GM23338 (cell line): ENCODE measurements at places on chromosomes 7 and 10. TPM values are rescaled to one million over a fixed set of nuclear protein-coding genes. Genes with fewer than 3 reads are reported as not detected.

DNA sequence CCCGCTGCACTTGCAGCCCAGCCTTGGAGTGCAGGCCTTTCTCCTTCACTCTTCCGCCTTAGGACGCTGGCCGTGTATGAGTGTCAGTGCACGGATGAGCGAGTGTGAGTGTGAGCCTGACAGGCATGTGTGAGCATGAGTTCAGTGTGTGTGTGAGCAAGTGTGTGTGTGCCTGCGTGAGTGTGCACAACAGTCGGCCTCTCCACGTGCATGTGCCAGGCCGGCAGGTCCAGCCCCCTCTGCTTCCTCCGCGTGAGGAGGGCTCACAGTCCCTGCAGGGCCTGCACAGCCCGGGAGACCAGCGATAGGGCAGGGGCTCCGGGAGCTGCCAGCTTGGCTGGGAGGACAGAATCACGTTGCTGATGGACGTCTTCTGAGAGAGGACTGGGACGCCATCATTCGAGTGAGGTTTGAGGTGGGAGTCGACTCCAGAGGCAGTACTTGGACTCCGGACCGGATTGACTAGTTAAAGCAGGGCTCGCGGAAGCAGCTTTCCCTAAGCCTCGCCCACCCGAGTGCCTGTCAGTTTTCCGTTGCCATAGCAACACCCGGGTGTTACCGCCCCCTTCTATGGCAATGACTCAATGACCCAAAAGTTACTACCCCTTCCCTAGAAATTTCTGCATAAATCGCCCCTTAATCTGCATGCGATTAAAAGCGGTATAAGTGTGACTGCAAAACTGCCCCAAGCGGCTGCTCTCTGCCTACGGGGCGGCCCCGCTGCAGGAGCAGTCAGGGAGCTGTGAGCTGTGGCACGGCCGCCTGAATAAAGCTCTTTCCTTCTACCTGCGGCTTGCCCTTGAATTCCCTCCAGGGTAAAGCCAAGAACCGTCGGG is 19.6 kb upstream of the CFAP46 start:
- peak; percentile 96 for DNase-seq

DNA sequence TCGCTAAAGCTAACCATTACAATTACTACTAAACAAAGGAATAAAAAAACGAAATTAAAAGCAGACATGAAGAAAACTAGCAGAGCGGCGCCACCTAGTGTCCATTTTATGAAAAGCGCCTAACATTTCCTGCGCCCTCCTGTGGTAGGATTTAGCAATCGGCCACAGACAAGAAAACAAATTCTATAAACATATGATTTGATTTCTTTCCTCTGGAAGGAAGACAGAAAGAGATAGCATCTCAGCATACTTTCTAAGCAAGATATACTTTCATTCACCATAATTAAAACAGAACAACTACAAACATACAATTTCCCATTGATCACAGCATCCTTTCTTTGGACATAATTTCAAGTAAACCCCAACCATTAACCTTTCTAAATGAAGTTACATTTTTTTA is 337.7 kb upstream of the NPVF start:
- DNase-seq, result peak; percentile 62

DNA sequence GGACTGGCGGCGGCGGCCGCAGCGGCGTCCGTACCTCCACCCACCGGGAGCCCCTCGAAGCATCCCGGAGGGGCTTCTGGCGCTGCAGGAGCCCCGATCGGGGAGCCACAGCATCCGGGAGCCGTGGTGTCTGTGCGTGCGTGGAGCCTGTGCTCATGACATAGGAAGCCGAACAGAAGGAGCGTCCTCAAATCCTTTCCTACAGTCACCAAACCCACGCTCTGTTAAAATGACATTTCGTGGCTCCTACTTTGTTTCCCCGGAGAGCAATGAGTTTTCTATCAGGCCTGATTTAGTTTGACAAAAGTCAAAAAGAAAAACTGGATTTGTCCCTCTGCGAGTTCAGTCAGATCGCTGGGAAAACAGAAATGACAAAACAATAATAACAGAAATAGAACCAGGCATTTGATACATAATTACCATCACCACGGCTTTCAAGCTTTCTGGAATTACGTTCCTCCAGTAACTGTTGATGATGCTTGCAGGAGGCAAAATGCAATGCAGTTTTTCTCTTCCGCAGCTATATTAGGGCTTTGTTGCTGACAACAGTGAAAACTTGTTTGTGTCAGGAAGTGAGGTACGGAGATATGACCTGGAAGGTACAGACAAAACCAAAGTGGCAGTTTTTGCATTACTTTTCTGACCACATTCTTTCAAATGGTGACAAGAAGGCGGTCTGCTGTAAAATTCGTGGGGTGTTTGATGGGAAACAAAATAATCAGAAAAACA is 219.3 kb upstream of the MKLN1 start:
- DNase-seq, result no peak

GRCh38 chr10:77036993-77037734 is 600.4 kb downstream of the KCNMA1 start:
- DNase-seq, result peak; percentile 86

DNA sequence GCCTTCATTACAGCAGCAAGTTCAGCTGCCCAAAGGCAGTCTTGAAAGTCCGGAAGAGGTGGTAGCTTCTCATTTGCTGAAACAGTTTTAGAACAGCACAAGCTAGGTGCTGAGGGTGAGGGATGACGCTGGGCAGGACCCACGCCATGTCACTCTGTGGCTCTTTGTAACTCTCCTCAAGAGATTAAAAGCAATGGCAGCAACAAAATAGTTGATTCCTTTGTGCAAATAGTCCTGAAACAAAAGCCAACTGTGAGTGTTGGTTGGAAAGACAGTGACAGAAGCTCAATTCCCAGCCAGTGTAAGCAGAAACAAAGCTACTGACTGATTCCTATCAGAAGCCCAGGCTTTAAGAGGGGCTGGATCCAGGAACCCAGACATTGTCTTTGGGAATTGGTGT is 47.6 kb upstream of the AQP1 start:
- DNase-seq, result no peak

DNA sequence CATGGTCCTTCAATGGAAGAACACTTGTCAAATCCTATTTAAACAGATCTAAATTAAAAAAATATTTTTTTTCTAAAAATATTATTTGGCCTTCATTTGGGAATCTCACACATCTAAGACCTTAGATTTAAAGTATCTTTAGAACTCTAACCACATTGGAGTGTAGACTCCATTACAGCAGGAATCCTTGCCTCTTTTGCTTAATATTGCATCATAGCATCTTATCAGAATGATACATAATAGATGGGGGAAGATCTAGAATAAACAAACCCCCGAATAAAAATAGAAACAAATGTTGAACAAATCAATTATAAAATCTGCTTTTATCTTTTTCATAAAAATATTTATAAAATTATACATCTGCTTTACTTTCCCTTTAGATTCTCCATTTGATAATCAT is 27.6 kb upstream of the EPC1 start:
- DNase-seq, result no peak

- DNase-seq, result no peak
Observed at GRCh38 chr10:94194256-94194655, 168.5 kb downstream of the NOC3L start.

GRCh38 chr7:89077992-89078391 is 282.5 kb upstream of the TEX47 start:
- no peak for DNase-seq

GRCh38 chr7:105988276-105988675 is 25.2 kb downstream of the CDHR3 start:
- DNase-seq, result no peak

GRCh38 chr10:69648461-69648860 is 18.4 kb downstream of the FAM241B start:
- DNase-seq, result no peak

DNA sequence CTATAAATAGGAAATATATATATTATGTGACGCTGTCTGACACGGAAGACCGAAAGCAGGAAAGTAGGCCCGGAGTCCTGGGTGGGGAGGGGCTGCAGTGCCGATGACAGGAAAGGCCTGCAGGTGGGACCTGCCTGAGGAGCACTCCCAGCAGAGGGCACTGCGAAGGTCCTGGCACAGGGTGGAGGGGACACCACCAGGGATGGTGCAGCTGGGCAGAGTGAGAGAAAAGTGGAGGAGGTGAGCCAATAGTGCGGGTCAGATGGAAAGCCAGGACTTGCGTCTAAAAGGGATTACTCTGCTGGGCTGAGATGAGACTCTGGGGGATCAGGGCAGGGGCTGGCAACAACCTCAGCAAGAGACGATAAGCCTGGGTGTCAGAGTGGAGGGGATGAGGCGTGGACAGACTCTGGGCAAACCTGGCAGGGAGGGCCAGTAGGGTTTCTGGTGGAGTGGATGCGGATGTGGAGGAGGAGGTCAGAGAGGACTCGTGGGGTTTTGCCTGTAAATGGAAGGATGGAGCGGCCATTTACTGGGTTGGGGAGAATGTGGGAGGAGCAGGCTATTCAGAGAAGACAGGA is 118.2 kb upstream of the ZNF746 start:
- DNase-seq, result peak; percentile 34

- peak; percentile 88 for DNase-seq
Observed at GRCh38 chr10:80855348-80855971, 317.8 kb downstream of the SH2D4B start.

- no peak for DNase-seq
Observed at GRCh38 chr7:93430917-93431588, 143.5 kb downstream of the CALCR start.

- no peak for DNase-seq
Observed at GRCh38 chr10:49335364-49335972, 36.5 kb downstream of the C10orf71 start.

DNA sequence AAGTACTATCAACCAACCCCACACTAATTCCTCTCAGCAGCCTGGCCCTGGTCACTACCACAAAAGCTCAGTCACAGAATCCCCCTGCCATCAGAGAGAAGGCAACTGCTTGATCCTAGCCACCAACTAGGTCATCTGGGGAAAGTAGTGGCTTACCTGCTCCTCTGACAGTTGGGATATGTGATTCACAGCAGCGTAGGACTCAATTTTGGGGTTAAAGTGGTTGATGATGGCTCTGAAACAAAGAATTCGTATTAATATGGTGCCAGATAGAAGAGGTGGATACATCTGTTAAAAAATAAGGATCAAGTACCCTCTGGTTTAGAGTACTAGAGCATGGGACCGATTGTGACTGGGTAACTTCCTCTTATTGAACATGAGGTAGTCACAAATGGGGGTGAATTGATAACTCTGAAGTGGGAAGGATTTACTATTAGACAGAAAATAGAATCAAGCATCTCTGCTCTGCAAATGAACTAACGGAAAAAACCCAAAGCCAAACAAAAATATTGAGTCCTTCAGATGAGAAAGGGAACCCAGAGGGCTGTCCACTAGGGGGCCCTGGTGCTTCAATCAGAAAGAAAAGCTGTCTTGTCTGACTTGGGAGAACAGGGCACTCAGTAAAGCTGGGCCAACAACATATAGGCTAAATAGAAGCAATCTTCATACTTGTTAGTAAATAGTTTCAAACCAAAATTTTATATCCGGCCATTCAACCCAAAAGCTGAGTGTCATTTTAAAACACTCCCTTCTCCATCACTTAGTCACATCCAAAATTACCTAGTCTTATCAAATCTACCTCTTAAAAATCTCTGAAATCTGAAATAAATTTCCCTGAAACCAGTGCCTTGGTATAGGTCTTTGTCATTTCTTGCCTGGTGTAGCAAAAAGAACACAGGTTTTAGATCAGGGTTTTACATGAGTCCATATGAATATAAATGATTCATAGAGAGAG is 45.9 kb upstream of the KCNIP2 start:
- peak; percentile 94 for DNase-seq

DNA sequence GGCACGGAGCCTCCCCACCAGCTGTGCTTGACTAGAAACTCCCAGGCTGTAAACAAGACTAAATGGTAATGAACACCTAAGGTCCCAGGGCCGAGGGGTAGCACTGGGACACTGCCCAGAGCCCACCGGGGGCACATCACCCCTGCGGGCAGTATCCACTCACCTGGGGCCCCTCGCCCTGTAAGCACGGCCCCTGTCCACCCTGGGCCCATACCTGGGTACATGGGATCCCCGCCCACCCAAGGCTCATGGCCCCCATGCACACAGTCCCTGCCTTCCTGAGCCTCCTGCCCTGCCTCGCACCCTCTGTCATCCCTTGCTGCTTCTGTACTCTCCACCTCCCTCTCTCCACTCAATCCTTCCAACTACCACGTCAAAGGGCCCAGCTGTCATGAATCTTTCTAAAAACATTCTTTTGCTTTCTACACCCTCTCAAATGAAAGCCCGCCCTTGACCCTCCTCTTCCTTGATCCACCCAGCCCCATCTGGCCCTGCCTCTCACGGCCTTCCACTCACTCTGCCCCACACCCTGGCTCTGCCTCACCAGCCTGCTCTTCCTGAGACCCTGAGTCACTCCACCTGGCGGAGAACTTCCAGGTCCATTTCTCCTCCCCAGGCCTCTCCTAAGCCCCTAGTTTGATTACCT is 173.1 kb downstream of the PARD3 start:
- no peak for DNase-seq

GRCh38 chr10:35890676-35891495 is 248.8 kb upstream of the FZD8 start:
- DNase-seq, result no peak

DNA sequence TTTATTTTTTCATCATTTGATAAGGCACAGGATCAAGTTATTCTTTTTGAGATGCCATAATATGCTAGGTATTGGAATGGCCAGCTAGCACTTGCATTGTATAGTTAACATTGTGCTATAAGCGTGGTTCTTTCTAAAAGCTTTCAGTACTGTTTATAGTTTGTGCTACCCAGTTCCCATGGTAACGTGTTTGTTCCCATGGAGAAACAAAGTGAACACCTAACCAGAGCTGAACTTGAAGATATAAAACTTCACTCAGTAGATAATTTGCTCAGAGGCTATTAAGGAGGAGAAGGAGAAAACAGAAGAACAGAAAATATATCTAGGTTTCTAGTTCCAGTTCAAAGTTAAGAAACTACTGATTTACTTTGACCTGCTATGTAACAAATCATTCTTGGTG is 23.6 kb upstream of the ITGB8 start:
- peak; percentile 80 for DNase-seq

The OIT3 gene
- total RNA-seq, result not detected in 2 replicates

The RNF148 gene
- total RNA-seq, result 0.23 and 2.2 TPM in 2 replicates

The BTBD16 gene
- not detected in 2 replicates for total RNA-seq

The RHBDD2 gene
- total RNA-seq, result 24.2 and 25.7 TPM in 2 replicates

The TBC1D12 gene
- 3.6 and 4.1 TPM in 2 replicates for total RNA-seq

The GPR37 gene
- total RNA-seq, result 6.8 and 8.5 TPM in 2 replicates

The HMX2 gene
- total RNA-seq, result 0.97 and 2.6 TPM in 2 replicates

The OPN4 gene
- not detected in 2 replicates for total RNA-seq

The TSPAN33 gene
- 46.8 and 51.5 TPM in 2 replicates for total RNA-seq

The FOXI2 gene
- 1.1 and 1.3 TPM in 2 replicates for total RNA-seq

The MINDY4 gene
- total RNA-seq, result 3.1 and 4.4 TPM in 2 replicates

The UCN3 gene
- not detected in 2 replicates for total RNA-seq

The NEURL1 gene
- 1.1 and 3.8 TPM in 2 replicates for total RNA-seq

The SPRN gene
- 0.31 TPM in 1 of 2 replicates, not detected in the other for total RNA-seq

The KCP gene
- 0.76 and 1.3 TPM in 2 replicates for total RNA-seq
